Breast epithelium (tissue), 4 donors: ENCODE measurements at places on chromosomes 7 and 10. TPM values are rescaled to one million over a fixed set of nuclear protein-coding genes. Genes with fewer than 3 reads are reported as not detected.
A peak's percentile ranks its signal among the peaks of the same experiment; 100 is the strongest.

Gene PLAC9
- total RNA-seq, result 13.4 TPM

Gene CPXM2
- total RNA-seq, result 5.3 TPM

Gene CHST15
- 19.0 TPM for total RNA-seq

DNA sequence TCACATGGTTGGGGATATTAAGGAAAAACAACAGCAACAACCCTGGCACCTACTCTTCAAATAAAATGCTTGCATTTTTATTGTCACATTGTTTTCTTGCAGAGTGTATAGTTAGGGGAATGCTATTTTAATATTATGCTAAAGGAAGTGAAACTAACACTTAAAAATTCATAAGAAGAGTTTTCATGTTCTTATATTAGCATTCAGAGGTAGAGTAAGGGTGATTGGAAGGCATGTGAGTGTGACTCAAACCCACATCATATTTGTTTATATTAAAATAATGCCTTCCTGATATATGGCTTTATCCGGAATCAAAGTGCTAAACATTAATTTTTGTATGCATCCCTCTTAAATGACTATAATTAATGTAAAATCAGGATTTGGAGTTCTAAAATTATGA, 59.8 kb upstream of the TES start:
- no peaks in the 10 kb centered on the region for H3K27me3 ChIP-seq
- DNase-seq, result no peak
- no peak overlapping the region for H3K4me3 ChIP-seq
- no peaks in the 10 kb centered on the region for H3K36me3 ChIP-seq

GRCh38 chr10:28925121-28925663, 247.9 kb downstream of the BAMBI start:
- no peaks in the 10 kb centered on the region for H3K36me3 ChIP-seq
- peaks cover 4% of the 10 kb centered on the region for H3K27me3 ChIP-seq
- no peak overlapping the region for H3K4me3 ChIP-seq

- no peak for DNase-seq
- H3K27me3 ChIP-seq, result peaks cover 3% of the 10 kb centered on the region
These were observed 597 bp downstream of the APBB1IP start for GRCh38 chr10:26438534-26439341.

DNA sequence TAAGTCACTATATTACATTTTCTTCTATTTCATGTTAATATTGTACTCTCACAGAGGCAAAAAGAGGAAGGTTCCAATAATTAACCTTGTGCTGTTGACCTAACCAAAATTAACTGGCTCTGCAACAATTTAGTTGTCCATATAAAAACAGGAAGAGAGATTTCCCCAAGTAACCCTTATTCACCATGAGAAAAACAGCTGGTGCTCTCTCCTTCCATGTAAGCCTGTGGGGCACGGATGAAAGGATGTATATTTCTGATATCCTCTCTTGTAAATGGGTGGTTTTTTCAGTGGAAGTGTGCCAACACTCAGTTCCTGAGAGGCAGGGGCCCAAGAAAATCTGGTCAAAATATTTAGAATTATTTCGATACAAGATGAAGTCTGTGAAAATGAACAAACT, 358.1 kb downstream of the CRPPA start:
- no peak overlapping the region for H3K4me3 ChIP-seq
- no peaks in the 10 kb centered on the region for H3K36me3 ChIP-seq
- H3K27ac ChIP-seq, result peak overlapping the region; percentile 81
- no peak for DNase-seq
- no peaks in the 10 kb centered on the region for H3K27me3 ChIP-seq
- peaks cover 5% of the 10 kb centered on the region for H3K4me1 ChIP-seq

DNA sequence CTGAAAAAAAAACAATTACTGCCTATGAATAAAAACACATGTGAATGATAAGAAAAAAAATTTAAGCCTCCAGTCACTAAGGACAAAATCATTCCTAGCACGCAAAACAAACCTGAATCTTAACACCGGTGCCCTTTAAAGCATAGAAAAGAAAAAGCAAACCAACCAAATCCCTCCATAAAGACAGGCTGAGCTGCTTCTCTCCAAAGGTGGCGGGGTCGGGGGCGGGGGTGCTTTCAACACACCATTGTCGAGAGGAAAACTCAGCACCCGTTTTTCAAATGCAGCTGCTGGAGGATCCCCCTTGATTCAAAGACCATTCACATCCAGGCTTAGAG, 1.4 kb downstream of the ST8SIA6 start:
- peak overlapping the region; percentile 92 for H3K27ac ChIP-seq
- DNase-seq, result no peak
- peaks cover 2% of the 10 kb centered on the region for H3K27me3 ChIP-seq
- H3K4me1 ChIP-seq, result peaks cover 5% of the 10 kb centered on the region
- peak overlapping the region; percentile 62 for H3K4me3 ChIP-seq
- no peaks in the 10 kb centered on the region for H3K36me3 ChIP-seq

DNA sequence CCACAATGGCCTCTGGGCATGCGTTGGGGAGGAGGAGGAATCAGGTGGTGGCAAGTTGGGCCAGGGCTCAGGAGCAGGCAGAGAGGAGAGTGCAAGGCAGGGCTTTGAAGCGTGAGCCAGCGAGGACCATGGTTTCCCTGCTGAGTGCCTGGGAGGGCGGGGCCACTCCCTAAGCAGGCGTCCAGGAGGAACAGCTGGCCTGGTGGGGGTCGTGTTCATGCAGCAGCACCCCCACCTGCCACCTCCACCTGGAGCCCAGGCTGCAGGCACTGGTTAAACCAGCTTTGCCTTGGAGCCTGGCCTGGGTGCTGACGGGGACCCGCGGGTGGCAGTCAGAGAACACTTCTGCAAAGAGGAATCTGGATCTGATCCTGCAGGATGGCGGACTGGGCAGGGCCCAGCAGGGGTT, 24.2 kb upstream of the AQP1 start:
- DNase-seq, result no peak
- peak overlapping the region; percentile 63 for H3K27ac ChIP-seq
- H3K27me3 ChIP-seq, result no peaks in the 10 kb centered on the region

GRCh38 chr10:99123336-99123735, 112.3 kb downstream of the HPSE2 start:
- no peak overlapping the region for H3K27ac ChIP-seq
- H3K27me3 ChIP-seq, result no peaks in the 10 kb centered on the region
- no peak overlapping the region for H3K4me3 ChIP-seq
- no peak for DNase-seq

DNA sequence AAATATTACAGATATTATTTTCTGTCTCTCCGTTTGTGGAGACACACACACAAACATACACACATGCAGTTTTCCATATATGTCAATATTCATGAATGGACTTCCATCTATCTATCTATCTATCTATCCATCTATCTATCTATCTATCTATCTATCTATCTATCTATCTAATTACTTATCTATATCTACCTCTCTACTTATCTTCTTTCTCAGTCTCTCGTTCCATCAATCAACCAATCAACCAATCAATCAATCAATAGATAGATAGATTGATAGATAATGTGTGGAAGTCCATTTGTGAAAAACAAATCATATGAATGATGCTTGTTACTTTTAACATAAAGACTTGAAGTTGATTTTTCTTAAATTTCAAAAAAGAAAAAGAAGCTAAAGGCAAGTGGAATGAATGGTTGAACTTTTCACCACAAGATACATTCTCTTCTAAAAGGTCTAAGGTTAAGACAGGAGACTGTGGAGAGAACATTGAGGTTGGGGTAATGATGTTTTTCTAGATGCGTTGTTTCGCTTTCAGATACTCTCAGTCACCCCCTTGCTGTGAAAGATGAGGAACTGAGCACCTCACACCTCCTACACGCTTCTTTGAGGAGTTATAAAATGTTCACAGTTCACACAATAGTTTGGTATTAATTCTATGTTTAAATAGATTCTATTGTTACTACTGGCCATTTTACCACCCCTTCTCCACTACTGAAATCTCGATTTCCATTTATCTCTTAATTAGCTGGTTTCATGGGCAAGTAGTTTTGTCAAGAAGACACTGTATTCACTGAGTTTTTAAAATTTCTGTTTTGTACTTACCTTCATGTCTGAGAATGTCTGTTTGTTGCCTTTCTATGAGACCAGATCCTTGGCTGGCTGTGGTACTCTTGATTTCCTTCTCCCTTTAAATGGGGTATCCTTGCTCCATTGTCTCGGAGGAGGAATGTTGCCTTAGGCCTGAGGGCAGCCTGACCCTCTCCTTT, 114.1 kb downstream of the EMX2 start:
- H3K4me1 ChIP-seq, result no peaks in the 10 kb centered on the region
- H3K36me3 ChIP-seq, result no peaks in the 10 kb centered on the region
- DNase-seq, result no peak
- no peaks in the 10 kb centered on the region for H3K27me3 ChIP-seq
- no peak overlapping the region for H3K4me3 ChIP-seq

DNA sequence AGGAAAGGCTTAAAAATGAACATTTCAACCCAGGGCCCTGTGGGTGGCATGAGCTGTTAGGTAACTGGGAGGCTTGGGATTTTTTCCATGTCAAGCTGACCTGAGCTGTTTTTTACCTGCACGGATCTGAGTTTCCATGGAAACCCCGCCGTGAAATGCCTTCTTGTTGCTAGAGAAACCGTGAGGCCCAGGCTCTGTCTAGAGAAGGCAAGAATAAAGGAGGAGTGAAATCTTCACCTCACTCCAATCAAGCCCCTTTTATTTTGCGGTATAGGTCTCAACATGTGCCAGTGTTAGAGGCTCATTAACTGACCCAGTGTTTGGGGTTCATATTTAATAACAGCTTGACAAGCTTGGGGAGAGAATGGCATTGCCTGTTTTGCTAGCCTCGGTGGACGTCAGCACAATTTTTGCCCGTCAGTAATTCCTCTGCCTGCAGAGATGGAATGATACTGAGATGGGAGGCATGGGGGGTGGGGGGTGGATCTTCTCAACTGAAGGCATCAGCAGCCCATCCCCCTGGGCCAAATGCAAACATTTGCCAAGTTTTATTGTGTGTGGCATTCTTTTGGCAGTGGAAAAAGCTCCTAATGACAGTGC, 48.9 kb upstream of the PDCD4 start:
- no peaks in the 10 kb centered on the region for H3K36me3 ChIP-seq
- peak; percentile 69 for DNase-seq
- no peaks in the 10 kb centered on the region for H3K27me3 ChIP-seq
- H3K27ac ChIP-seq, result peak overlapping the region; percentile 93

DNA sequence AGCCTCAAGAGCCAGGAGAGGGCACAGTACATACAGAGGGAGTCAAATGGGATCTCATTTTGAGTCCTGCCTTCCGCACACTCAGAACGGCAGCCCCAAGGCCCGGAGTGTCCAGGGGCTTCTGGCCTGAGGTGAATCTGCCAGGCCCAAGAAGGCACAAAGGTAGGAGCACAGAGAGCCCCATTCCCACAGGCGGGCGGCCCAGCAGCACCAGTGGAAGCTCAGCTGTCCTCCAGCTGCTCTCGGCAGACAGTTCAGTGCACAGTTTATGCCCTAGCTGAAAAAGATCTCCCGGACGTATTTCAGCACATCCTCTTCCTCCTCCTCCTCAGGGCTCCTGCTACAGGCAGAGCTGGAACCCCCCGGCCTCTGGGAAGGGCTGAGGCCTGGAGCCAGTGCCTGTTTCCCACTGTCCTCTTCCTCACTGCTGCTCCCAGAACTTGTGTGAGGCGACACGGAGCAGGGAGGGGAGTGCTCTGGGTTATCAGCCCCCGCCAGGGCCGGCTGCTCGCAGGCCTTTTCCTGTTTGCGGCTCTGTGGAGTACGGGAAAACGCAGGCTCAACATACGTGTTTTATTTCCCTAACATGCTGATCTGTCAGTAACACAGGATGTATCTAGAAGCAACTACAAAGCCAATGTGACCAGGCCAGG, 4.0 kb downstream of the CYREN start:
- H3K4me3 ChIP-seq, result no peak overlapping the region
- peaks cover 11% of the 10 kb centered on the region for H3K36me3 ChIP-seq
- H3K4me1 ChIP-seq, result peaks cover 15% of the 10 kb centered on the region

DNA sequence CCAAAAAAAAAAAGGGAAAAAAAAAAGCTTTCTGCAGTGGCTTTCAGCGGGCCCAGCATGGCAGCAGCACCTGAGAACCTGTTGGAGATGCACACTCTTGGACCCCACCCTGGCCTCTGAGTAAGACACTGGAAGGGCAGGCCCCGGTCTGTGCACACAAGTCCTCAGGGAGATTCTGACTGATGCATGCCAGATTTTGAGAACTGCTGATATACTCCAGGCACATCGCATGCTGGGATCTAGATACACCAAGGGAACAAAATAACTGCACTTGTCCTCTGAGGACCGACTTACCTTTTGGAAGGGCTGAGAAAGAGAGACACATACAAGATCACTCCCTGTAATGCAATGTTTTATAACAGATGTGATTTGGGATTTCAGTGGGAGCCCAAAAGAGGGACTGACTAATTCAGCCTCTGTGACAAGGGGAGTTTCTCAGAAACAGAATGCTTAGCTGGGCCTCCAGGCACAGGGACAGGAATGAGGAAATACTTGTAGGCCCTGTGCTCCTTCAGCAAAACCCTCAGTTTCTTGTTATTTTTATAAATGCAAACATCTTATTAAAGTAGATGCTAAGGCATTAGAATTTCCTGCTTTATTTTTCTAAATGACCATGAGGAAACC, 8.2 kb downstream of the EGFR start:
- H3K4me3 ChIP-seq, result no peak overlapping the region
- H3K27me3 ChIP-seq, result no peaks in the 10 kb centered on the region
- peaks cover 7% of the 10 kb centered on the region for H3K4me1 ChIP-seq
- DNase-seq, result no peak
- no peaks in the 10 kb centered on the region for H3K36me3 ChIP-seq
- peak overlapping the region; percentile 83 for H3K27ac ChIP-seq

- no peaks in the 10 kb centered on the region for H3K27me3 ChIP-seq
- H3K36me3 ChIP-seq, result no peaks in the 10 kb centered on the region
- H3K4me1 ChIP-seq, result no peaks in the 10 kb centered on the region
- H3K27ac ChIP-seq, result no peak overlapping the region
- no peak overlapping the region for H3K4me3 ChIP-seq
- DNase-seq, result no peak
These were observed 135.9 kb downstream of the PCDH15 start for GRCh38 chr10:54665095-54665494.

DNA sequence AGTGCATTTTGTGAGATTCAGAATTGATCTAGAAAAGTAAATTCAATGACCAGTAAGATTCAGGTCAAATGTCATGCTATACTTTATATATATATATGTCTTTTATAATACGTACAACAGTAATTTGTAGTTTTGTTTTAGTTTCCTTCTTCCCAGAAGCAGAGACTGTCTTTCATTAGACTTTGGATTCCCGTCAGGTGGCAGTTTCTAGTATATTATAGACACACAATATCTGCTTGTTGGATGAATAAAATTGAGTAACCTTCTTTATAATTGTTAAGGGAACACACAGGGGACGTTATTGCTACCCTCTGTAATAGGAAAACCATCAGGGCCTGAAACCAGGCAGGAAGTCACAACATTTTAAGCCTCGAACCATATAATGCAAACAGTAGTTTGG, 5.3 kb upstream of the LAMB1 start:
- H3K36me3 ChIP-seq, result no peaks in the 10 kb centered on the region
- DNase-seq, result no peak
- H3K4me1 ChIP-seq, result no peaks in the 10 kb centered on the region
- H3K4me3 ChIP-seq, result no peak overlapping the region

DNA sequence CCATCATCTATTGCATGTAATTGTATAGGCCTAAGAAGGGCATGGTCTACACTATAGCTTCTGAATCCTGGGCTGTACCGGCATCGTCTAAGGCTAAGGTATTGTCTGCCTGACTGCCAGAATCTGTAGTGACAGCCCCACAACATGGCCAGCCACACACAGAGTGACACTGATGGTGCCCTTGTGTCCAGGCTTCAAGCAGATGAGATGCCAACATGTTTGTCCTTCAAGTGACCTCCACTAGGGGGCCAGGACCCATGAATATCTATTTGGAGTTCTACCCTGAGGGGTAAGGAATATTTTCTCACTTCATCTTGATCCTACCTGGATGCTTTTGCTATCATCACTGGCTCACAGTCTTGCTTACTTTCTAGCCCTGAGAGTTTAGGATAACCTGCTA, 1.5 kb downstream of the CYP3A7 start:
- no peak for DNase-seq
- H3K36me3 ChIP-seq, result no peaks in the 10 kb centered on the region
- H3K27ac ChIP-seq, result no peak overlapping the region
